ENCODE measurements at places on chromosomes 6 and 20. TPM values are rescaled to one million over a fixed set of nuclear protein-coding genes. Genes with fewer than 3 reads are reported as not detected.

DNA sequence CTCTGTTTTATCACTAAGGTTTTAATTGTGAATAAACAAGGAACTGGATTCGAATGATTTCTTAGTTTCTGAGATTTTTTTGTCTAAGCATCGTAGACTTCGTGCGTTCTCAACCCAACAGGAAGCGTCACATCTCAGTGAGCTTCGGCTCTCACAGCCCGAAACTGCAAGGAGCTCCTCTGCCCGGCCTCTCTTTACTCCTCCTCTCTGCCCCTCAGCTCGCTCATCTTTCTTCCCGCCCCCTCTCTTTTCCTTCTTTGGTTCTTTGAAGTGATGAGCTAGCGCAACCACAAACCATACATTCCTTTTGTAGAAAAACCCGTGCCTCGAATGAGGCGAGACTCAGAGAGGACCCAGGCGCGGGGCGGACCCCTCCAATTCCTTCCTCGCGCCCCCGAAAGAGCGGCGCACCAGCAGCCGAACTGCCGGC is 480 bp upstream of the NT5E start:
- peak; percentile 69 for DNase-seq

Gene TSBP1
- total RNA-seq = not detected

DNA sequence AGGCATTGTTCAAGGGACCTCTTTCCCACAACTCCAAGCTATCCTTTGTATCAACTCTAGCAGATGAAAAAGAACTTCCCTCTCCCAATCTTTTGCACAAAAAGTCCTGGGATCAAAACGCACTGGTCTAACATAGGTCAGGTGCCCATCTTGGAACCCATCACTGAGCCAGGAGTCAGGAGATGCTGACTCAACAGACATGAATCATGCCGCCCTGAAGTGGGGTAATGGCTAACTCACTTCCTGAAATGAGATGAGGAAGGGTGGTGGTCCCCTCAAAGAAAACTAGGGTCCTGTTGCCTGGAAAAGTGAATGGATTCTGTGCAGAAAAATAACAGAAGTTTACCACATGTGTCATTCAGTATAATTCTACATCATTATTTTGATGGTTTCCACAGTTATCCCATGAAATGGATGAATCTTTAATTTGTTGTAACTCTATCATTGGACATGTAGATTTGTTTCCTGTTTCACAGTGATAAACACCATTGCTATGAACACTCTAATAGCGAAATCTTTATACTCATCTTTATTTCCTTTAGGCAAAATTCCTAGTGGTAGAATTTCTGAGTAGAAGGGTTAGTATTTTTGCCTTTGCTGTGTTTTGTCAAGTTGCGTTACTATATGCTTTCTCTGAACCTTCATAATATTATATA is 151.3 kb downstream of the SLC16A10 start:
- no peak for DNase-seq

Gene TMEM14A
- 11.0 TPM for total RNA-seq

DNA sequence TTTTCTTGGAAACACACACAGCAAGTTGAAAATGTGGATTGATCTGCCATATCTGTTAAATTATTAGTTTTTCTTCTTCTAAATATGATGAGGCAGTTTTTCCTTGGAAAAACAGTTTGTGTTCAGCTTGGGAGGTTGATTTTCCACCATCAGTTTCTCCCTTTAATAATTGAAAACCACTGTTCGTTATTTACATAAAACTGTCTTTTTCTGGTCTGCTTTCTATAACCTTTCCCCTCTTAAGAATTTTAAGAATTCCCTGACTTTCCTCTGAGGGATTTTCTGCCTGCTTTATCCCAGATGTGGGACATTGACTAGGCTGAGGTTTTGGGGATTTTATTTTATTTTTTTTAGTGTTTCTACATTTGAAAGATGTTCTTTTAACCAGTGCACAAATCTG is 27.2 kb downstream of the DSE start:
- no peak for DNase-seq

Gene RAMACL
- not detected for total RNA-seq

Gene ADGRF1
- total RNA-seq = not detected

Gene TDRD6
- not detected for total RNA-seq

GRCh38 chr20:64277571-64278316 is 22.2 kb downstream of the PCMTD2 start:
- DNase-seq = no peak

- DNase-seq = no peak
Measured at GRCh38 chr6:130666786-130667185, 160.4 kb upstream of the SMLR1 start.

DNA sequence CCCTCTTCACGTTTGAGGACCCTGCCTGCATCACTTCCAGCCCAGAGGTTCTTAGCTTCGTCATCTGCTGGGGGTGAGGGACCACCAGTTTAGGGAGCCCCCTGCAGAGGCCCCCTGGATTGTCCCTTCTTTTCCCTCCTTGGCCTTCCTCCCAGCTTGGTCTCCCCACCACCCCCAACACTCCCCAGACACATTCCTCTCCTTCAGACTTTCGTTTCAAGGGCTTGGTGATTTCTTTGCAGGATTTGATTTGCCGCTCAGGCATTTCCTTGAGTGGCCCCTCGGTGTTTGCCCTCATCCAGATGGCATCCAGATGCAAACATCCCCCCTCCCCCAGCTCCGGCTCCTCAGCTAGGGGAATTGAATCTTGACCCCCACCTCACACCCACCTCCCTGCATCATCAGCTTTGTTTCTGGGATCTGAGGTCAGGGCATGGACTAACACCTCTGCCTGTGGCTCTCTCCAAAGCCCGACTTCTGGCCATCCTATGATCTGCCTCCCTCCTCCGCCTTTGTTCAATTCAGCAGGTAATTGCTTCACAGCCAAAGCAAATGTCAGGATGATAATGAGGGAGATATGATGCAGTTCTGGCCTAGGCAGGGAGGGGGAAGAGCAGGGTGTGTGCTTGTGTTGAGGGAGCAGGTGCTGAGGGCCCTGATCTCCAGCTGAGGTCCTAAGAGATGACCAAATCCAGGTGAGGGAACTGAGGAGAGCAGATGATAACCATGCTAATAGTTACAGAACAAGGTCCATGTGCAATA is 141.5 kb downstream of the VEGFA start:
- peak; percentile 49 for DNase-seq

Gene HCK
- 0.76 TPM for total RNA-seq

Gene ACTL10
- 1.4 TPM for total RNA-seq

Gene TAAR9
- total RNA-seq = not detected

Gene BTNL2
- total RNA-seq = not detected

- no peak for DNase-seq
Measured at GRCh38 chr20:51371720-51372119, 170.8 kb downstream of the NFATC2 start.

- DNase-seq = no peak
Measured at GRCh38 chr6:130965656-130966055, 97.4 kb downstream of the EPB41L2 start.
